ENCODE measurements at places on chromosomes 4 and X. TPM values are rescaled to one million over a fixed set of nuclear protein-coding genes. Genes with fewer than 3 reads are reported as not detected.

Gene NWD2
- not detected for total RNA-seq

Gene TMPRSS11F
- total RNA-seq: not detected

Gene RASL11B
- total RNA-seq: 82.0 TPM

DNA sequence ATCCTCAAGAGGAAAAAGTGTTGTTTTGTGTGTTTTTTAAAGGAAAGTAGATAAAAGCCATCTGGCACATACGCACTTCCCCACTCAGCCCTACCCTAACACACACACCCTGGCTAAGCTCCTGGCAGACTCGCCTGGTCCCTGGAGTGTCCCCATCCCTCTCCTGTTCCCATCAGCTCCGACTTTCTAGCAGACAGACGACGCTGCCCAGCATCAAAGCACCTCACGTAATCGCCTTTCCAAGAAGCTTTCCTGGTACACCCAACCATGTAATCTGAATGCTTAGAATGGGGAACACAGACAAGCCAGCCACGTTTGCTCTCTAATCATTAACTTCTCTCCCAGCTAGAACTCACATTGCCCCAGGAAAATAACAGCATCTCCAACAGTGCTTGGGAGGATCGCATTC is 116.2 kb downstream of the AFAP1 start:
- H3K36me3 ChIP-seq: no peaks in the 10 kb centered on the region
- no peaks in the 10 kb centered on the region for H3K27me3 ChIP-seq
- peak; percentile 79 for DNase-seq
- peak overlapping the region; percentile 68 for H3K27ac ChIP-seq

- no peaks in the 10 kb centered on the region for H3K36me3 ChIP-seq
- no peak overlapping the region for H3K27ac ChIP-seq
- no peak for DNase-seq
Measured at GRCh38 chr4:78625073-78625472, 73.5 kb downstream of the ANXA3 start.

- no peak for DNase-seq
- no peaks in the 10 kb centered on the region for H3K4me1 ChIP-seq
- H3K36me3 ChIP-seq: no peaks in the 10 kb centered on the region
- H3K4me3 ChIP-seq: no peak overlapping the region
- H3K27me3 ChIP-seq: no peaks in the 10 kb centered on the region
Measured at GRCh38 chr4:143782521-143782920, 82.0 kb upstream of the FREM3 start.
